ENCODE measurements at places on chromosomes 1 and 21.

DNA sequence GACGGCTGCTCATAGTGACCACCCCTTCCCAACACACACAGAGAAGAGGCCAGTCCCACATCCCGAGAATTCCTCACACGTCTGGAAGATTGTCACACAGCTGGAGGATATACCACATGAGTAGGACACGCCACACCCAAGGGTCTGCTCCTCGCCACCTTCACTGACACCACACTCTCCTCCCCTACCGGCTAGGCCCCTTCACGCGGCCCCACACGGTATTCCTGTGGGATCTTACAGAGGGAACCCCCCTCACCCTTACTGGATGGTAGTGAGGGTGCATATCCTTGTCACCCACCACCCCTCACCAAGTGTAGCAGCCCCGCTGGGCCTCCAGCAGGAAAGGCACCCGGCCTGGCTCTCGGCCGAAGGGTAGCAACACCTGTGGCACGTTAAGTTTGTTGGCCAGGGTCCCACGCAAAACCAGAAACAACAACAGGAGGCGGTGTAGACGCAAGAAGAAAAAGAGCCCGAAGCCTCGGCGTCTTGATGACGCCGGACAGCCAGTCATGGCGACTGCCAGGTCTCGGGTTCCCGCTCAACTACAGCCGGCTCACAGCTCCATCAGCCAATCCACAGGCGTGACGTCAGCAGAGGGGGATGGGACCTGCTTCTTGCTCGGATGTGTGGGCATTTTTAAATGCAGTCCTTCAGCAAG is at the start of gene NUP210L:
Gene NUP210L (minus strand): TSS at position 540 of the 658 bp plus-strand sequence.
- DNase-seq: no peak

DNA sequence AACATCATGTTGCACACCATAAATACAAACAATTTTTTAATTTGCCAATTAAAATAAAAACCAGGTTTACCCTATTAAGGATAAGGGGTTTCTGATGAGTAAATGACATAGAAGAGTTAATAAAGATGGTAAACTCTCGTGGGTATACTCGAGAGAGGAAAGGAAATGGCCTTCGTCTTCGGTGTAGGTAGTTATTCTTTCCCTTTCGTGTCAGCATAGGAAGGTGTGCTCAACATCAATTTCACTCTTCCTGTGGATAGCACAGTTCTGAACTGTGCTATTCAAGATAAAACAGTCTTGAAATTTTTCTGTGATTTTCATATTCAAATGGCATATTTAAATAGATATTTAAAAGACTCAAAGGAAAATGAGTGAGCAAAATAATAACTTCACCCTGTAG is 98.2 kb downstream of the RGL1 start:
- no peak for DNase-seq

- no peak for DNase-seq
Measured at GRCh38 chr1:64826991-64827390, 82.1 kb downstream of the RAVER2 start.

GRCh38 chr21:45898781-45899180 is 82.8 kb upstream of the COL6A1 start:
- no peak for DNase-seq

GRCh38 chr1:113834716-113835115 is 22.4 kb upstream of the RSBN1 start:
- DNase-seq: no peak

Measured in GF-D8 (cell line).